ENCODE measurements at places on chromosomes 3 and 15.

DNA sequence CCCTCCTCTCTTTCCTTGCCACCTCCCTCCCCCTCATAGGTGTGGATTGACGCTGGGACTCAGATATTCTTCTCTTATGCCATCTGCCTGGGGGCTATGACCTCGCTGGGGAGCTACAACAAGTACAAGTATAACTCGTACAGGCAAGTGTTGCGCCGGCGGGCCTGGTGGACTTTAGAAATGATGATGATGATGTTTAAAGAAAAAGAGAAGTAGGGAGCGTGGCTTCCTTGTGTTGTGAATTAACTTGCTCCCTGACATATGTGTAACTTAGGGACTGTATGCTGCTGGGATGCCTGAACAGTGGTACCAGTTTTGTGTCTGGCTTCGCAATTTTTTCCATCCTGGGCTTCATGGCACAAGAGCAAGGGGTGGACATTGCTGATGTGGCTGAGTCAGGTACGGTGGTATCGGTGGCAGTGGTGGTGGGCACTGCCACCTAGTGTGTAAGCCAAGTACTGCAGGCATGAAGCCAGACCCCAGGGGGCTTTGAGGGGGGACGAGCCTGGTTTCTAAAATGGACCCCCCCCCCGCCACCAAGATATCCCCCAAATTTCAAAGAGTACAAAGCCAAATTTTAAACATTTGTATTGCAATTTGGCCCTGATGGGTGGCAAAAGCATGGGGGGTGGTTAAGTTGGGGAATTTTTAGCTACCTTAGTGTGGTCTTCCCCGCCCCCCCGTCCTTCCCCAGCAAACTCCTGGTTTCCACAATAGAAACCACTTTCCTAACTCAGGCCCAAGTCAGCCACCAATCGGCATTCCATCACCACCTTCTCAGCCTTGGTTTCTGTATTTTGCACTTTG, 65.6 kb downstream of the SLC6A6 start:
- peak; percentile 84 for DNase-seq

- peak; percentile 80 for DNase-seq
Measured at GRCh38 chr3:128075522-128076482, 23.6 kb downstream of the SEC61A1 start.

DNA sequence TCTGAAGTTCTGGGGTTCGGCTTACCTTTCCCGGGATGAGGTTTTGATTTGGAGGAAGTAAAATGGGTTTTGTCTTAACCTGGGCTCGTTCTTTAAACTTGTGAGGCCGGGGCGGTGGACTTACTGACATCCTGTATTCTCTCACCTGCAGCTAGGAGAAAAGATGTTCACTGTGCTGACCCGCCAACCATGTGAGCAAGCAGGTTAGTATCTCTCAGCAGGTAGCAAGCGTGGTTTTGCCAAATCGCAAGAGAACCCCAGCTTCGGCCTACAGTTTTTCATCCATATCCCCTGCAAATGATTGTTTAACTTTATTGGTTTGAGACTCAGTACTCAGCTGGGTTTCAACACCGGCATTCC, 891 bp downstream of the ENTPD3 start:
- DNase-seq: no peak

DNA sequence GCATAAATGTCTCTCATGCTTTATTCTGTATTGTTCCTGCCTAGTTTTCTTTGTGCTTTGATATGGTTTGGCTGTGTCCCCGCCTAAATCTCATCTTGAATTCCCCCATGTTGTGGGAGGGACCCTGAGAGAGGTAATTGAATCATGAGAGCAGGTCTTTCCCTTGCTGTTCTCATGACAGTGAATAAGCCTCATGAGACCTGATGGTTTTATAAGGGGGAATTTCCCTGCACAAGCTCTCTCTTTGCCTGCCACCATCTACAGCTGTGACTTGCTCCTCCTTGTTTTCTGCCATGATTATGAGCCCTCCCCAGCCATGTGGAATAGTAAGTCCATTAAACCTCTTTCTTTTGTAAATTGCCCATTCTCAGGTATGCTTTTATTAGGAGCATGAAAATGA, 1596.6 kb downstream of the SI start:
- DNase-seq: no peak

DNA sequence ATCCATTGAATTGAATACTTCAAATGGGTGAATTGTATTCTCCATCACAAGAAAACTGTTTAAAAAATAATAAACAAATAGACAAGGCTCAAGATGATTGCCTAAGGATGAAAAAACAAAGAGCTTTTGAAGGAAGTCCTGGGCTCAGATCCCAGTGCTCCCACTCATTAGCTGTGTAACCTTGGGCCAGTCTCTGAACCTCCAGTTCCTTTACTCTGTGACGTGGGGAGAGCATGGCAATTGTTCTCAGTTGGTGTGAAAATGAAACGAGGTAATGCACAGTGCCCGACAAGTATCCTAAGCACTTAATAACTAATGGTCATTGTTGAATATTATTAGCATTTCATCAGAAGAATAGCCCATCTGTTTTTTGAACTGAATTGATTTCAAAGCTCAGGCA, 40.7 kb downstream of the TNIK start:
- DNase-seq: no peak

DNA sequence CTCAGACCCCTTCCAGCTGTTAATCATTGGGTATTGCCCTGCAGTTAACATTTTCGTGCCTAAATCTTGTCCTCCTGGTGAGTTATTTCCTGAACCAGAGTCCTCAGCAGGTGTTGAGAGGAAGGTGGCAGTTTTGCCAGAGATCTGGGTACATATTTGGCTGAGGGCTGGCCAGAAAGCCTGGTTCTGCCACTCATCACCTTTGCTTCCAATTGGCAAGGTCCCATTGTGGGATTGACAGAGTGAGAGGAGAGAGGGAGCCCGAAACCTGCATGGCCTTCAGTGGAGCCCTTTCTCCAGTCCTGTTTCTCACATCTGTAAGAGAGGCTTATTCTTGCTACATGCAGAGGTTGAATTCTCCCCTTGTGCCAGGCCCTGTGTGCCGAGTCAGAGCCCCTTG, 8.9 kb upstream of the TKT start:
- no peak for DNase-seq

DNA sequence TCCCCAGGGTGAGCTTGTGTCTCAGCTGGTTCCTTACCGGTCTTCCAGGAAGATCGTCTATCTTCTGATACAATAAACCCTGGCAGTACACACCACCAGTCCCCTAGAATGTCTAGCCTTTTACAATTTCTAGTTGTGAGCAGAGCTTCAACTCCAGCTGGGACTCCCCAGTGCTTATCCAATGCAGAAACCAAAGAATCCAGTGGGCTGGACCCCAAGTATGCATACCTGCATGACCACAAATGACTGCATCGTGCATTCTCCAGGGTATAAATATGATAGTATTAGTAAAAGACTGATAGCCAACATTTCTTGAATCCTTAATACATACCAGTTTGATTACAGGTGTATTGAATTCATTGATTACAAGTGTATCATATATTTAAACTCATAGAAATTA, 176.0 kb downstream of the SATB1 start:
- no peak for DNase-seq

GRCh38 chr15:33191591-33191990, 2.9 kb downstream of the FMN1 start:
- no peak for DNase-seq
